ENCODE measurements at places on chromosomes 7 and 10.

DNA sequence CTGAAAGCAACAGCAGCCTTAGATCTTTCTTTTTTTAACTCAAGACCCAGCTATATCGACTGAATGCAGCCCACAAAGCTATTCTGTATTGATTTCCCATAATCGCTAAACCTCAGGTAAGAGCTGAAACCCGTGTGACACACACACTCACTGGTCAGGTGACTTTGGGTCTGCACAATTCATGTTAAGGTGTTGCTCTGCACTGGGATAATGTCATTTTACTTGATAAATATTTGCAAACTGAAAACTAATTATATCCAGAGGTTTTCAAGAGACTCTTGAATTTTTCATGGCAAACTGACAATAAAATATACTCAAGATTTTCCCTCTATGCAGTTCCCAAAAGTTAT, 33.1 kb downstream of the SCRN1 start:
- no peak for DNase-seq

DNA sequence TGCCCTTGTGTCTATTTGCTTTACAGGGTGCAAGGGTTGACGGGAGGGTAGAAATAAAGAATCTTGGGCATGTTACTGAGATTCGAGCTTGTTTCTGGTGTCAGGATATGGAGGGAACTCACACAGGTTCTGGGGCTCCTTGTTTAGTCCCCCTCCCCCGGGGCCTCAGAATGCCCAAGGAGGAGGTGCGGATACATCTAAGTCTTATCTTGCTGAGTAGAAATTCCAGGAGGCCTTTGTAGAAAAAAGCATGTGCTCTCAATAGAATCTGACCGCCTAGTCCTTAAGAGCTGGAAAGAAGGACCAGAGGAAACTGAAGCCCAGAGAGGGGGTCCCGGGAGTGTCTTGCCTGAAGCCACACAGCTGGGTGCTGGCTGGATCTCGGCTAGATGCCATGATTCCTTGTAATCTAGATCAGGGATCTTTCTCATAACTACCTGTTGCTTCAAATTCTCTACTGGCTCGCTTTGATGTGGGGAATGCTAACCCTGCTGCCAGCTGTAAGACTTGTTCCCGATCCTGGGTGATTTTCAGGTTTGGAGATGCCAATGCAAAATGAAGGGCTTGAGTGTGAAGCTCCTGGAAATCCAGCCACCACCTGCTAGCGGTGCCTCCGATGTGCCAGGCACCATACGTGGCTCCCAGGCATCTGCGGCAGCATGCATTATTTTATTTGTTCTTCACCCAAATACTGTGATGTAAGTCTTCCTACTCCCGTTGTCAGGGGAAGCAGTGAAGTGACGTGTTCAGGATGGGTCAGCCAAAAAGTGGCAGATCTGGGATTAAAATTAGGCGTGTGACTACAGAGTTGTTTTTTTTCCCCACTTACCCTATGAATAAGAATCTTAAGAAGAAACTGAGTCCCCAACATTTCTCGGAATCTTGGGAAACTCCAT, 226.0 kb downstream of the TCF7L2 start:
- DNase-seq: no peak

DNA sequence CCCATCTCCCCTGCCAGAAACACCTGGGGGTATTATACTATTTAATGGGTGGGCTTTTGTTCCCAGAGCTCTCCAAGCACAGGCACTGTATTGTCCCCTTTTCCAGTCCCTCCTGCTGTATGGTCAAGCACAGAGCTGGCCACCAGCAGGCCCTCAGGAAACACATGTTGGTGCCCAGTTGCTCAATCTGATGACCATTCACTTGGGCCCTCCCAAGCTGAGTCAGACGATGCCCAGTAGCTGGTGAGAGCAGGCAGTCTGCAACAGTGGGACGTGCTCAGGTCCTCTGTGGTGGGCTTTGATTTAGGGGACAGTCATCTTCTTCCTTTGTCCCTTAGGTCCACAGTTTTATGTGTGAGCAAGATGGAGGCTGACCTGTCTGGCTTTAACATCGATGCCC, 11.8 kb downstream of the SFXN2 start:
- DNase-seq: no peak

DNA sequence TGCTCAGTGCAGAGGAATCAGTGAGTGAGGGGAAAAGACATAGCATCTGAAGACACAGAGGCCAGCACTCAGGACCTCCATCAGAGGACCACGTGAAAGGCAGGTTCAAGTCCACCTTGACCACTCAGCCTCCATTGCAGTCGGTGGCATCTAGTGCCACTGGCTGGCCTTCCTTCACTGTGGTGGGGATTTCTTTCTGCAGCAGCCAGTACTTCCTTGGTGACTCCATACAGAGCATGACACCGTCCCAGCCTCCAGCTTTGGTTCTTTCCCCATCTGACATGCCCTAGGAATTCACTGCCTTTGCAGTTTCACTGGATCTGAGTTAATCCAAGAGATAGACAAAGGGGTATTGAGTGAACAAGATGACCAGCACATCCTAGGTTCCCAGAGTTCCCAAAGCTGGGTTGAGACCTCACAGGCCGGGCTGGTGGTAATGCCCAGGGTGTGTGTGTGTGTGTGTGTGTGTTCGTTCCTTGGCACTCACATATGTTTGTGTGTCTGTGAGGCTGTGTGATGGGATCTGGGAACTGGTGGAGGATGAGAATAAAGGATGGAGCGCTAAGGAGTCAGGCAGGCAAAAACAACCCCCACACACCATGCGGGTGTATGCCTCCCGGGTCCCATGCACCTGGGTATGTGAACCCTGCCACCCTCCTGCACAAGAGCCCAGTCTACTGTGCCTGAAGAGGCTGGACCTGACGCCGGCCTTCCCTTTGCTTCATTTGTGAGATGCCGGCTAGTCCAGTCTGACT, 57.8 kb downstream of the SYPL1 start:
- no peak for DNase-seq
